ENCODE measurements at places on chromosomes 7 and 10. TPM values are rescaled to one million over a fixed set of nuclear protein-coding genes. Genes with fewer than 3 reads are reported as not detected.

PRR15 gene
- 4.6 TPM for total RNA-seq

DNA sequence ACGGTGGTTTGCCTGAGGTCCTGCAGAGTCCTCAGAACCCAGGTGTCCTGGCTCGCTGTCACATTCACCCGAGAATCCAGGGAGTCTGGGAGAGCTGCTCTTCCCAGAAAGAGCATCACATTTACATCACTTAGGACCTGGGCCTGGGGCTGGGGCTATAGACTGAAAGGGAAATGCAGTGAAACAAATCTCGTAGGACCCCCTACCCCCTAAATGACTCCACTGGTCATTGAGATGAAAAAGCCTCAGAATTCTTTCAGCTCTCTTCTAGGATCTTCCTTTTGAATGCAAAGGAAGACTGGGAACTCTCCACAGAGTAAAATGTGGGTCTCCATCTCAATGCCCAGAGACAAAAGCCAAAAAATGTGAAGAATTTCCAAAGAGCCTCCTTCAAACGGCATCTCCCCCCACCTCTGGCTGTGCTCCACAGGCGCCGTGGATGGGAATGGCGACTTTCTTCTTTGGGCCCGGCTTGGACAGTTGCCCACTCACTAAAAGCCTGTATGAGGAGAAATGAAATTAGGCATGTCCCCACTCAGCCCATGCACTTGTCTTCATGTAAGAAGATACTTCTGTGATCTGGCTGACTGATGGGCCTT is 49.0 kb upstream of the PODXL start:
- H3K4me3 ChIP-seq: no peak overlapping the region
- no peak for DNase-seq
- H3K36me3 ChIP-seq: no peaks in the 10 kb centered on the region
- H3K27ac ChIP-seq: no peak overlapping the region

- H3K27ac ChIP-seq: no peak overlapping the region
- H3K27me3 ChIP-seq: no peaks in the 10 kb centered on the region
- H3K4me3 ChIP-seq: no peak overlapping the region
- no peaks in the 10 kb centered on the region for H3K36me3 ChIP-seq
Measured at GRCh38 chr7:77209479-77210139, 10.0 kb upstream of the FGL2 start.

GRCh38 chr7:98745722-98746318 is 124.0 kb downstream of the TMEM130 start:
- H3K4me3 ChIP-seq: no peak overlapping the region
- H3K4me1 ChIP-seq: no peaks in the 10 kb centered on the region
- no peak overlapping the region for H3K27ac ChIP-seq
- no peaks in the 10 kb centered on the region for H3K27me3 ChIP-seq
- DNase-seq: peak; percentile 57
- H3K36me3 ChIP-seq: no peaks in the 10 kb centered on the region

DCLRE1C gene
- 11.5 TPM for total RNA-seq

INMT gene
- total RNA-seq: 41.4 TPM

FAM25C gene
- not detected for total RNA-seq

EBLN1 gene
- 1.8 TPM for total RNA-seq

ANKRD61 gene
- 0.74 TPM for total RNA-seq
